Gastroesophageal sphincter (tissue), 4 donors: ENCODE measurements at places on chromosomes 5 and 9.

- H3K4me1 ChIP-seq = no peaks in the 10 kb centered on the region
- peaks cover under 1% of the 10 kb centered on the region for H3K27me3 ChIP-seq
- H3K4me3 ChIP-seq = no peak overlapping the region
- no peaks in the 10 kb centered on the region for H3K36me3 ChIP-seq
Observed at GRCh38 chr9:97755618-97756267, 58.6 kb upstream of the XPA start.

- H3K27ac ChIP-seq = no peak overlapping the region
- ATAC-seq = no peak
- no peaks in the 10 kb centered on the region for H3K36me3 ChIP-seq
- no peak overlapping the region for H3K4me3 ChIP-seq
- no peaks in the 10 kb centered on the region for H3K27me3 ChIP-seq
Observed at GRCh38 chr5:51691538-51692079, 308.4 kb downstream of the ISL1 start.

- no peak for ATAC-seq
- H3K27me3 ChIP-seq = no peaks in the 10 kb centered on the region
- no peak overlapping the region for H3K4me3 ChIP-seq
- H3K27ac ChIP-seq = no peak overlapping the region
- no peaks in the 10 kb centered on the region for H3K4me1 ChIP-seq
- H3K36me3 ChIP-seq = no peaks in the 10 kb centered on the region
Observed at GRCh38 chr9:117325831-117326230, 89.0 kb downstream of the ASTN2 start.

- no peak overlapping the region for H3K27ac ChIP-seq
- no peaks in the 10 kb centered on the region for H3K27me3 ChIP-seq
- no peaks in the 10 kb centered on the region for H3K4me1 ChIP-seq
- no peak for ATAC-seq
Observed at GRCh38 chr5:75012748-75013147, 39.6 kb downstream of the GCNT4 start.

DNA sequence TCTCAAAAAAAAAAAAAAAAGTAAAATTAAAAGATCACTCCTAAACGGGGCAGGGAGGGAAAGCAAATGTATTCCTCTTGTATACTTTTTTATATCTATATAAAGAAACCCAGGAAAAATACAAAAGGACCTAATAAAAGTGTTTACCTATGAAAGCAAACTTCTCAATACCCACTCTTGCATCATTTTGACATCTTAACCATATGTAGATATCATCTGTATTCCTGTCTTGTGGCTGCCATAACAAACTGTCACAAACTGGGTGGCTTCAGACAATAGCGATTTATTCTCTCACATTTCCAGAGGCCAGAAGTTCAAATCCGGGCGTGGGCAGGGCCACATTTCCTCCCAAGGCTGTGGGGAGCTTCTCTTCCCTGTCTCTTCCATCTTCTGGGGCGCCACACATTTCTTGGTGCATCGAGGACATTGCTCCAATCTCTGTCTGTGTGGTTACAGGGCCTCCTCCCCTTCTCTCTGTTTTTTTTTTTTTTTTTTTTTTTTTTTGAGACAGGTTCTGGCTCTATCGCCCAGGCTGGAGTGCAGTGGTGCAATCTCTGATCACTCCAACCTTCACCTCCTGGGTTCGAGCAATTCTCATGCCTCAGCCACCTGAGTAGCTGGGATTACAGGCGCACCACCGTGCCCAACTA, 58.4 kb upstream of the IL17B start:
- H3K4me3 ChIP-seq = no peak overlapping the region
- no peaks in the 10 kb centered on the region for H3K4me1 ChIP-seq
- H3K27ac ChIP-seq = no peak overlapping the region
- H3K27me3 ChIP-seq = no peaks in the 10 kb centered on the region
- ATAC-seq = no peak

DNA sequence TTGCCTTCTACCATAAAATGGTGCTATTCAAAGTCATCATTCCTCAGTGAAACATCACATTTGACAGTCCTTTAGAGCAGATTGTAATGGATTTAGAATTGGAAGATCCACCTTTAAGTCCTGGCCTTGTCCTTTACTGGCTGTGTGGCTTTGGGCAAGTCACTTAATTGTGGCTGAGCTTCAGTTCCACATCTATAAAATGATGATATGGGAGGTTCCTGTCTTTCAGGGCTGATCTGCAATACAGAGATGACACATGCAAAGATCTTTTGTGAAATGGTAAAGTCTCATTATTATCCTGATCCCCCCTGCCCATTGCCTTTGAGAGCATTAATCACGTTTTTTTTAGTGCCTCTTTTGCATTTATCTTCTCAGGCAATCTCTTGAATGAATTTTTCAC, 58.2 kb downstream of the ZFAND5 start:
- no peaks in the 10 kb centered on the region for H3K36me3 ChIP-seq
- no peaks in the 10 kb centered on the region for H3K27me3 ChIP-seq
- no peak overlapping the region for H3K4me3 ChIP-seq
- no peak for ATAC-seq

- H3K27me3 ChIP-seq = no peaks in the 10 kb centered on the region
- H3K4me3 ChIP-seq = no peak overlapping the region
- no peak for ATAC-seq
- no peak overlapping the region for H3K27ac ChIP-seq
Observed at GRCh38 chr5:4862500-4862899, 277.6 kb upstream of the ADAMTS16 start.

DNA sequence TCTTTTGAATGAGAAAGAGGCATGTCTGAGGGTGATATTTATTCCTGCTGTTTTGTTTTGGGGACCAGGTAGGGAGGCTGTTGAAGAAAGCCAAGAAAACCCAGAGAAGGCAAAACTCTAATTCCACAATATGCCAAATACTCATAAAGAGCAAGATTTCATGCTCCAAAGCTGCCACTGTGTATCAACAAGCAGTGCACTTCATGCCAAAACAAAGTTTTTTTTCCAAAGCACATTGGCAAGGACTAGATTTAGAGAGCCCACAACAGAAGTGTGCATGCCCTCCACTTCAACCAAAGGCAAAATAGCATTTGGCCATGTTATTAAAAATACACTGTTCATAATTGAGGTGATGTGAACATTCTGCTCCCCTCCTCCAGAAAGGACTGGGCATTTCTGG, 229.9 kb downstream of the EBF1 start:
- H3K4me3 ChIP-seq = no peak overlapping the region
- H3K27me3 ChIP-seq = no peaks in the 10 kb centered on the region
- H3K4me1 ChIP-seq = no peaks in the 10 kb centered on the region
- no peak for ATAC-seq
- H3K36me3 ChIP-seq = no peaks in the 10 kb centered on the region

GRCh38 chr9:98874721-98875255, 67.3 kb downstream of the GALNT12 start:
- ATAC-seq = no peak
- H3K4me1 ChIP-seq = peaks cover 20% of the 10 kb centered on the region
- H3K27ac ChIP-seq = no peak overlapping the region

GRCh38 chr9:109652971-109653370, 127.0 kb upstream of the PALM2AKAP2 start:
- H3K27me3 ChIP-seq = no peaks in the 10 kb centered on the region
- no peak overlapping the region for H3K4me3 ChIP-seq
- no peaks in the 10 kb centered on the region for H3K36me3 ChIP-seq
- no peak for ATAC-seq

DNA sequence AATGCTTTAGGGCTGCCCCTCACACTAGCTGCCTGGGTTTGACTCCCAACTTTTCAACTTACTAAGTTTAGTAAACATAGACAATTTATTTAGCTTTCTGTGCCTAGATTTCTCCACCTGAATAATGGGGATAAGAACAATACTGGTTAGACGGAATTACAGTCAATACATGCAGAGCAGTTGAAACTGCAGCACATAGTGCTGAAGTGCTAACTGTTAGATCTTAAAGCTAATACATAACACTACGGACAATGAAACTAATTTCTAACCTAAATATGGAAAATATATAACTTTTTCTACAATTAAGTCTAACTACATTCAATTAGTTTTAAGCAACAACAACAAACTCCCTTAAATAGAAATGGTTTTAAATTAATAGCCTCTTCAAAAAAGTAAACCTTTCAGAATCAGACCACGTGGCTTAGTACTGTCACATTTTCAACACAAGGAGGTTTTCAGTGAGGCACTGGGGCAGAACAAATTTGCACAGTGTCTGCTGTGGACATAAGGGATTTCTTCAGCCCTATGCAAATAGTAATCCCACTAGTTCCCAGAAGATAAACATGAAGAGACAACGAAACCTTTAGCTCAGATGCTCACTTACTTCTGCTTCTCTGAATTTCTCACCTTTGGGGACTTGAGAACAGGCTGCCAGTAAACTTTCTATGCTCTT, 293.4 kb downstream of the EDIL3 start:
- H3K27ac ChIP-seq = no peak overlapping the region
- H3K27me3 ChIP-seq = no peaks in the 10 kb centered on the region
- no peak for ATAC-seq
- no peaks in the 10 kb centered on the region for H3K36me3 ChIP-seq
- no peaks in the 10 kb centered on the region for H3K4me1 ChIP-seq

- ATAC-seq = no peak
- no peaks in the 10 kb centered on the region for H3K27me3 ChIP-seq
- H3K36me3 ChIP-seq = no peaks in the 10 kb centered on the region
- H3K4me3 ChIP-seq = no peak overlapping the region
- H3K27ac ChIP-seq = no peak overlapping the region
Observed at GRCh38 chr9:129724456-129725190, 28.2 kb downstream of the PTGES start.

GRCh38 chr5:131001507-131001906, 163.5 kb downstream of the HINT1 start:
- H3K4me3 ChIP-seq = no peak overlapping the region
- H3K36me3 ChIP-seq = no peaks in the 10 kb centered on the region
- H3K27ac ChIP-seq = no peak overlapping the region
- ATAC-seq = no peak

GRCh38 chr5:42526179-42526578, 102.9 kb downstream of the GHR start:
- no peak overlapping the region for H3K4me3 ChIP-seq
- ATAC-seq = no peak
- H3K4me1 ChIP-seq = no peaks in the 10 kb centered on the region
- no peaks in the 10 kb centered on the region for H3K27me3 ChIP-seq

GRCh38 chr5:117680426-117680825, 1105.8 kb upstream of the SEMA6A start:
- H3K27me3 ChIP-seq = no peaks in the 10 kb centered on the region
- ATAC-seq = no peak
- no peaks in the 10 kb centered on the region for H3K4me1 ChIP-seq
- H3K4me3 ChIP-seq = no peak overlapping the region
- no peaks in the 10 kb centered on the region for H3K36me3 ChIP-seq
- H3K27ac ChIP-seq = no peak overlapping the region

DNA sequence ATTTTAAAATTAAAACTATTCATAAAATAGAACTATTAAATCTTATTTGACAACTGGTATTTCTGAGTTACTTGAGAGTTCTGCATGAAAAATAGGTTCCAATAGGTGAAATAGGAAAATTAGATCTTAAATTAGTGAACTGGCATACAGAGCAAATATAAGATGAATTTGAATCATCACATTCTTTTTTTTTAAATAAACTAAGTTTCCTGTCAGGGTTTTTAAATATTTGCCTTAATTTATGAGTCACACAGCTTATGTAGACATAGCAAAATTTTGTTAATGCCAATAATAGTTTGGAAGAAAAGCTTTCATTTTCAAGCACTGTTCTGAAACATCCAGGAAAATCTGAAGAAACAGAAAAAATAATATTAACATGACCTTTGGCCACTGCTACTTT, 311.7 kb upstream of the HAPLN1 start:
- H3K27ac ChIP-seq = no peak overlapping the region
- no peaks in the 10 kb centered on the region for H3K27me3 ChIP-seq
- H3K4me1 ChIP-seq = no peaks in the 10 kb centered on the region

- H3K4me3 ChIP-seq = peak overlapping the region; percentile 68
- peak overlapping the region; percentile 80 for H3K27ac ChIP-seq
- ATAC-seq = no peak
- peaks cover 30% of the 10 kb centered on the region for H3K4me1 ChIP-seq
- no peaks in the 10 kb centered on the region for H3K27me3 ChIP-seq
- H3K36me3 ChIP-seq = no peaks in the 10 kb centered on the region
Observed at GRCh38 chr9:129549139-129549538, 71.8 kb downstream of the C9orf50 start.

- H3K4me3 ChIP-seq = no peak overlapping the region
- no peaks in the 10 kb centered on the region for H3K4me1 ChIP-seq
- no peak for ATAC-seq
- H3K36me3 ChIP-seq = no peaks in the 10 kb centered on the region
- H3K27ac ChIP-seq = no peak overlapping the region
Observed at GRCh38 chr9:8156346-8156745, 356.8 kb upstream of the DMAC1 start.

DNA sequence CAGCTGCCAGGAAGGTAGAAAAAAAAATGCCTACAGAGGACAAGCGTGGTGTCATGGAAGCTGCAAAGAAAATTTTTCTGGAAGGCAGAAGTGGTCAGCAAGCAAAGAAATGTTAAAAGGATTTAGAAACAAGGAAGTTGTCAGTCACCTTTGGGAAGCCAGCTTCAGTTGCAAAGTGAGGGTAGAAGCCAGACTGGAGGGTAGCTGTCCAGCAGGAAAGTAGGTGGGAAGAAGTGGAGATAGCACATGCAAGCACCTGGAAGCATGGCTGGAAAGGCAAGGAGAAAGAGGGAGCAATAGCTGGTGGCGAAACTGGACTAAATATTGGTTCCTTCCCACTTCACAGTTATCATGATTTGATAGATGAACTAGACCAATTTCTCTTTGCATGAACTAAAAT, 54.3 kb downstream of the ADRB2 start:
- no peak for ATAC-seq
- no peak overlapping the region for H3K4me3 ChIP-seq
- H3K27ac ChIP-seq = no peak overlapping the region
- no peaks in the 10 kb centered on the region for H3K36me3 ChIP-seq
- no peaks in the 10 kb centered on the region for H3K4me1 ChIP-seq
- H3K27me3 ChIP-seq = no peaks in the 10 kb centered on the region

GRCh38 chr9:76866689-76867088, 39.2 kb downstream of the PRUNE2 start:
- H3K36me3 ChIP-seq = no peaks in the 10 kb centered on the region
- H3K27ac ChIP-seq = peak overlapping the region; percentile 90
- peaks cover 99% of the 10 kb centered on the region for H3K4me1 ChIP-seq
- ATAC-seq = peak; percentile 89

- H3K27ac ChIP-seq = no peak overlapping the region
- ATAC-seq = no peak
- no peaks in the 10 kb centered on the region for H3K36me3 ChIP-seq
- H3K4me3 ChIP-seq = no peak overlapping the region
- no peaks in the 10 kb centered on the region for H3K4me1 ChIP-seq
Observed at GRCh38 chr5:9112520-9113291, 433.2 kb downstream of the SEMA5A start.

- ATAC-seq = no peak
- no peak overlapping the region for H3K4me3 ChIP-seq
Observed at GRCh38 chr9:21413624-21414023, 4.7 kb downstream of the IFNA8 start.

DNA sequence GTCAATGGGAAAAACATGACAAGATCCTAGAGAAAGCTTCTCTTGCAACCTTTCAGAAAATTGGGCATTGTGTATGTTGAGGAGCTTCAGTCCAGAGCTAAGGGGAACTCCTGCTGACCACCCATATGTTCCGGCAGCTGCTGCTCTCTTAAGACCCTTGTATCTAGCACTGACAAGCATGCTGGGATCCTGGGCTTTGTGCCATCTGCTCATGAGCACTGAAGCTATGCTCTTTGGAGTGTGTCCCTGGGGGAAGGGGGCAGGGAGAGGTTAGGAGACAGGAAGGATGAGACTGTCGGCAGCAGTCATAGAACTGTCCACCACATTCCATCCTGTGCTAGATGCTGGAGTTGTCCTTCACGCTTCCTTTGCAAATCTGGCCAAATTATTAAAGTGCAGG, 109.3 kb downstream of the JAKMIP2 start:
- no peak for ATAC-seq
- no peaks in the 10 kb centered on the region for H3K36me3 ChIP-seq
- H3K4me1 ChIP-seq = no peaks in the 10 kb centered on the region
- H3K27ac ChIP-seq = no peak overlapping the region
- H3K27me3 ChIP-seq = no peaks in the 10 kb centered on the region
